MV-4-11 (cell line): ENCODE measurements at places on chromosomes 2 and 18.

DNA sequence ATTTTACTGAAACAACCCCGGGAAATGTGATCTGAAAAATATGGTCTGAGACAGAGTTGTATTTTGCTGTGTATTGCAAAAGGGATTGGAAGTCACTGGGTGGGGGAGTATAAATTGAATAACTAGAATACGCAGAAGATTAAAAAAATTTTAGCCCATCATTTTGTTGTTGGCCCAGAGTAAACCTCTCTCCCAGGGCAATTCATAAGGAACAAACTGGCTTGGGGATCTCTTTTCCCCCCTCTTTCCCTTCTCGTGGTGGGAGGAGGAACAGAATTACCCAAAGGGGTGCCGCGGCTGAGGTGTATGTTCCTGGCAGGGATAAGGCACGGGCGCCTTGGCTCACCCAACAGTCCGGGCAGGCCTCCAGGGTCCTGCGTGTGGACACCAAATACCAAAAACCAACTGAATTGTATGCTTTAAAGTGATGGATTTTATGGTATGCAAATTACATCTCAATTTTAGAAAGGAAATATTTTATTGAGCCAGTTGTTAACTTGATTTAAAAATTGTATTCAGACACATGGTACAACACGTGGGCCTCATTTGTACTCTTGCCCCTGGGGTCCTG is 121.2 kb upstream of the SPRED2 start:
- no peak for DNase-seq

GRCh38 chr2:240479111-240479501 is 43.6 kb downstream of the GPC1 start:
- no peak for DNase-seq

DNA sequence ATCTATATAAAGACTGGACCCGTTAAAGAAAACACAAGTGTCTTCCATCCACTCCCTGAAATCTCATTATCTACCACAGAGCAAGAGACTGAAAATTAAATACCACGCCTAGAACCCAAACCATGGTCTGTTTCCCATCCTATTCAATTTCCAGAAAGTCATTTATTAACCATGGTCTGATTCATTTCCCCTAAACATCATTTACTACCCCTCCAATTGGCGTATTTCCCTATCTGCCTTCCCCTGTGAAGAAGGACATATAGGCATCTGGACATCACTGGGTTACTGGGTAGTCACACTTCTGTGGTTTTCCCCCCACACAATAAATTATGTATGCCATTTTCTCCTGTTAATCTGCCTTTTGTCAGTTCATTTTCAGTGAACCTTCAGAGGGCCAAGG is 30.8 kb downstream of the CCDC93 start:
- peak; percentile 8 for DNase-seq

- DNase-seq, result no peak
Observed at GRCh38 chr2:128818248-128818647, 499.6 kb upstream of the HS6ST1 start.

DNA sequence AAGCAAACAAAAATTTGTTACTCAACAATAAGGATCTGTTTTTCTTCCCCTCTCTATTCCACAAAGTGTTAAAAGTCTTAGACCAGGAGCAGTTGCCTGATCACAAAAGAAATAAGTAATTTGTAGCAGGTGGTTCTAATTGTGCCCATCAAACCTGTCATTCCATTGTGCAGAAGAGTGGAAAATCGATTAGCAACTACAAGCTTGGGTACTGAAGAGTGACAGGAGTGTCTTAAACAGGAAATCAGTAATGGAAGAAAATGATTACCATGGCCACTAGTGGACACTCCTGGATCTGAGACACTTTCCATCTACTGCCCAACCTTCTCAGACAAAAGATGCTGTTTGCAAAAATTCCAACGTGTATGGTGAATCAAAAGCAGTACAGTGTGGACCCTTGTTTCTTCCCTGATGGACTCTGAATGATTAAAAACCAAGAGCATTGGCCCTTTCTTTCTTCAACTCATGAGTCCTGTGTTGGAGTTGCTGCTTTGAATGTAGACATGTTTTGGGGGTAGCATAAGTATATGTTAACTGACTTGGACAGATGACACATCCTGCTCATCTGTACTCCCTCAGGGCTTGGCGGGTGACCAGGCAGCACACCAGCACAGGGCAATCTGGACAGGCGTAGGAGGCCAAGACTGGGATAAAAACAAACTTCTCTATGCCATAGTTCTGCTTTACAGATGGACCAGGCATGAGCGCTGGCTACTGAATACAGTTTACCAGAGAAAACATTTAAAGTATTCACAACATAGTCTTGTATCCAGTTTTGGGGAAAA is 51.9 kb downstream of the PLA2R1 start:
- DNase-seq, result no peak

DNA sequence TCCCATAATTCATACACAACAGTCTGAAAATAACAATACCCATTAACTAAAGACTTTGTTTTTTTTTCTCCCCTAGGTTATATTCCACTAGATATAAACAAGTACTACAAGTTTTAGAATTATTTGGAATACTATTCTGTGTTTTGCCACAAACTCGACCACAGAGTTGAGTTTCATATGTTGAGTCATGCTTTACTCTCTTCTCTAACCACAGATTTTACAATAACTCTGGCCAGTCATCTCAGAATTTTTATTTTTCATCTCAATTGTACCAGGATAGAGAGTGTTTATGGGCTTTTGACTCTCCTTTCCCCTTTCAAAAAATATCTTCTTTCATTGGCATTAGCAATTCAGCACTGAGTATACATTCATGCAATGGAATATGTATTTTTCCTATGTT is 348.7 kb upstream of the GALNT5 start:
- DNase-seq, result peak; percentile 29

DNA sequence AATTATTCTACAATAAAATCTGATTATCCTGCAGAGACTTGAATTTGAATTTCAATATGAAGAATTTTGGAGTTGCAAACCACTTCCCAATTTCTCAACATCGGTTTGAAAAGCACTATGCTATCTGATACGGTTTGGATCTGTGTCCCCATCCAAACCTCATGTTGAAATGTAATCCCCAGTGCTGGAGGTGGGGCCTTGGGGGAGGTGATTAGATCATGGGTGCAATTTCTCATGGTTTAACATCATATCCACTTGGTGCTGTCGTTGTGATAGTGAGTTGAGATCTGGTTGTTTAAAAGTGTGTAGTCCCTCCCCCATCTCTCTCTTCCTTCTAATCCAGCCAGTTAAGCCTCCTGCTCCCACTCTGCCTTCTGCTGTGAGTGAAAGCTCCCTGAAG is 205.7 kb downstream of the NBAS start:
- DNase-seq, result peak; percentile 12

GRCh38 chr2:62844311-62845090 is 139.0 kb downstream of the EHBP1 start:
- no peak for DNase-seq

DNA sequence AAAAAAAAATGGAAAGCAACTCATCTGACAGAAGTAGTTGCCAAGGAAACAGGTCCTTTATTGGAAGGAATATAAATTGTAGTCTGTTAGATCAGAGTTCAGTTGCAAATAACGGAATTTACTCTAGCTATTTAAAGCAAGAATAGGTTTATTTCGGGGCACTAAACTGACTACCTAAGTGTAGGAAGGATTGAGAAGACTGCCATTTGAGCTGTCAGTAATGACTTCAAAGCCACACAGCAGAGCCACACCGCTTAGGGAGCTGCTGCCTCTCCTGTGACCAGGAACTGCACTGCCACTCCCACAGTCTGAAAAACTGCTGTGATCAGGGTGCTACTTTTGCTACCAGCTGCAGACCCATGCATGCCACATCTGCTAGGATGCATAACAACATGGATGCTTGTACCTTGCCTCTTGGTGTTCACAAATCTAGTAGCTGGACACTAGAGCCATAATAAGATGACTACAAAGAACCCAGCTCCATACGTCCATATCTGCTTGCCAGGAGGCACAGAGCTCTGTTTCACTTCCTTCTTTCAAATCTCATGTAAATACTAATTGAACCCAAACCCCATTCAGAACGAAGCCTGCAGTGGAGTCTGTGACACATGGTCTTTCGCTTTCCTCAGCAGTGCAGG is 2.2 kb downstream of the DSG2 start:
- peak; percentile 73 for DNase-seq

GRCh38 chr18:32383050-32383819 is 87.4 kb downstream of the GAREM1 start:
- no peak for DNase-seq

GRCh38 chr2:35929551-35929950 is 426.0 kb upstream of the CRIM1 start:
- DNase-seq, result no peak

GRCh38 chr18:377088-377487 is 109.2 kb upstream of the THOC1 start:
- no peak for DNase-seq

DNA sequence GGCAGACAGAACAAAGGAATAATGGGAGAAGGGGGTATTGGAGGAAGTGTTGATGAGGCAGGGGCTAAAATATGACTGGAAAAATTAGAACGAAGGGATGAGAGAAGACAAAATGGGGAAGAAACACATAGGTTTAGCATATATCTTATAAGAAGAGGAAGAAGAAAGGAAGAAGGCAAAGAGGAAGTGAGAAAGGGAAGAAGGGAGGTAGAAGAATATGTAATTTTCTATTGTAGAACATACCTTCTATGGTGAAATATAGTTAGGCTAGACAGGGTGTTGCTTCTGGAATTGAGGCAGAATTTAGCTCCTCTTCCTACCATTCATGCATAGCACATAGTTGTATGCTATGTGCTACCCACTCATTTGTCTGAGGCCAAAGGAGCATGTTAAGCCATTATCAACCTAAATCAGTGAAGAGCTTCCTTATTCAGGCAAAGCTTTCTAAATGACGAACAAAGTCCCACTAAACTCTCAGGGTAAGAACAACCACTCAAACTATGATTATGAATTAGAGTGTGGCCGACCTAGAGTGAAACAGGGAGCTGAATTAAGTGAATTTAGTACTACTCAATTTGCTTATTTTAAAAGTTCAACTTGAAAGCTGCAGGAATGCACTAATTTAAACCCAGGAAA is 180.9 kb upstream of the GALNT5 start:
- peak; percentile 75 for DNase-seq

GRCh38 chr2:75656563-75656962 is 10.0 kb downstream of the MRPL19 start:
- DNase-seq, result no peak

- no peak for DNase-seq
Observed at GRCh38 chr2:189134485-189134884, 45.1 kb downstream of the COL5A2 start.

DNA sequence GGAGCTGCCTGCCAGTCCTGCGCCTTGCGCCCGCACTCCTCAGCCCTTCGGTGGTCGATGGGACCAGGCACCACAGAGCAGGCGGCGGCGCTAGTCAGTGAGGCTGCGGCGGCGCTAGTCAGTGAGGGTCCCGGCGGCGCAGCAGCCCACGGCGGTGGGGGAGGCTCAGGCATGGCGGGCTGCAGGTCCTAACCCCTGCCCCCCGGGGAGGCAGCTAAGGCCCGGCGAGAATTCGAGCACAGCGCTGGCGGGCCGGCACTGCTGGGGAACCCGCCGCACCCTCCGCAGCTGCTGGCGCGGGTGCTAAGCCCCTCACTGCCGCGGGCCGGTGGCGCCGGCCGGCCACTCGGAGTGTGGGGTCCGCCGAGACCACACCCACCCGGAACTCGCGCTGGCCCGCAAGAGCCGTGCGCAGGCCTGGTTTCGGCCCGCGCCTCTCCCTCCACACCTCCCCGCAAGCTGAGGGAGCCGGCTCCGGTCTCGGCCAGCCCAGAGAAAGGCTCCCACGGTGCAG is 867.4 kb downstream of the DSC3 start:
- DNase-seq, result no peak

DNA sequence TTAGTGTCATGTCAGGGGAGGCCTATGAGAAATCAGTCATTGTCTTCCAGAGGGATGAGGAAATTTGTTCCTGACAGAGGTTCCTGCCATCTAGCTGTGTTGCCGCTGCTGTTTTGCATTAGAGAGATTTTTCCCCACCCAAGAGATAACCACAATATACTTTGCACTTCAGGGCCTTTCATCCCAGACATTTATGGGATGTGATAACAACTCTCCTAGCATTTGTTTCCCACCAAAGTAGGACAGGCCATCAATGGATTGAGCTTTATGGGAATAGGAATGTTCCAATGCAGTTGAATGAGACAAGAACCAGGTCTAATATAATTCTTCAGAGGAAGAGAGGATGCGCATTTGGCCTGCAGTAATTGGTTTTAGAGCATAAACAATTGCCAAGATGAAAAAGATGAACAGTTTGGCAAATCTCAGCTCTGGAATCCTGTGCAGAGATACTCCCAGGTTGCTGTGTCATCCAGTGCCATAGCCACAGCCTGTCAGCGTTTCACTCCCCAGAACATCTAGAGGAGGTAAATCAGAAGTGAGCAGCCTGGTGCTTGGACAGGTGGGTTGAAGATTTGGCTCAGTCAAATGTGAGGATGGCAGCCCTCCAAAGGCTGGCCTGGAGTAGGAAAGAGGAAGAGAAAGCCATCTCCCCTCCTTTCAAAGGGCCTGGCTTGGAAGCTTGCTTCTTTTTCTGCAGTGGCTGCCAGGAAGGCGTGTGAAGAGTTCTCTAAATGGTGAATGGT is 93.7 kb upstream of the SETBP1 start:
- DNase-seq, result peak; percentile 9

- no peak for DNase-seq
Observed at GRCh38 chr2:85222792-85223191, 89.6 kb downstream of the TCF7L1 start.

GRCh38 chr2:8314063-8314462 is 367.8 kb upstream of the ID2 start:
- peak; percentile 94 for DNase-seq

GRCh38 chr18:4369705-4370104 is 85.4 kb downstream of the DLGAP1 start:
- no peak for DNase-seq

- DNase-seq, result no peak
Observed at GRCh38 chr2:1051075-1051474, 100.4 kb downstream of the SNTG2 start.

DNA sequence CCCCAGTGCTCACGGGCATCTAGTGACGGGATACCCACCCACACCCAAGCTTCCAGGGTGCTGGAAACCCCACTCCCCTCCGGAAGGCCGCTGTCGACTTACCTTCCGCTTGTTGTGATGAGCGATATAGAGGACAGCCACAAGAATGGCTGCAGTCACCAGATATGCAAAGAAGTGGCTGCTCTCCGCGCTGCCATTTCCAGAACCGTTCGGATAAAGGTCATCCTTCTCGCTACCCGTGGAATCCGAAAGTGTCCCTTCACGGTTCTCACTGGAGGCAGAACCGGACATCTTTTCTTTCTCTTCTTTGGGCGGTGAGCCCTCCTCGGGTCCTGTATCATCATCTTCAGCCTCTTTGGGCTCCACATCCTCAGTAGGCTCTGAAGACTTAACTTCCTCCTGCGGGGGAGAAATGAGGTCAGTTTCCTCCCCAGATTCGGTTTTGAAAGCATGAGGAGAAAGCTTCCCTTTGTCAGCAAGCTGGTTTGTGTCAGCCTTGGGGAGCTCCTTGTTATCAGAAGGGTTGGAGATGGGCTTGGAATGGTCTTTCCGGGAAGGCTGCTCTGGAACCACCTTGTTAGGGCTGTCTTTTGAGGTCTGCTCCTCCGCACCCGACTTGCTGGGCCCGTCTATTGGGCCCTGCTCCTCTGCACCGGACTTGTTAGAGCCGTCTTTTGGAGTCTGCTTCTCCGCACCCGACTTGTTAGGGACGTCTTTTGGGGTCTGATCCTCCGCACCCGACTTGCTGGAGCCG is 1.2 kb downstream of the TGOLN2 start:
- DNase-seq, result peak; percentile 82
